Glomerular endothelial cell (primary cell): ENCODE measurements at places on chromosomes 4 and X. TPM values are rescaled to one million over a fixed set of nuclear protein-coding genes. Genes with fewer than 3 reads are reported as not detected.

The RAPGEF2 gene
- total RNA-seq: 41.4 and 57.3 TPM in 2 replicates

The ZNF711 gene
- total RNA-seq: 1.4 and 3.3 TPM in 2 replicates

The GPR143 gene
- total RNA-seq: 10.9 and 16.2 TPM in 2 replicates

The ZNF674 gene
- 6.1 and 7.1 TPM in 2 replicates for total RNA-seq

The ZMAT1 gene
- 1.6 and 4.8 TPM in 2 replicates for total RNA-seq

The SMIM10 gene
- total RNA-seq: 0.29 and 0.76 TPM in 2 replicates

The DCAF12L2 gene
- 0.10 TPM in 1 of 2 replicates, not detected in the other for total RNA-seq

The FRAS1 gene
- 7.2 and 23.1 TPM in 2 replicates for total RNA-seq
